Femur (tissue), 1 donor: ENCODE measurements at places on chromosomes 6 and 20.
A peak's percentile ranks its signal among the peaks of the same experiment; 100 is the strongest.

- DNase-seq = no peak
Observed at GRCh38 chr6:99297415-99297814, 52.1 kb downstream of the FAXC start.

DNA sequence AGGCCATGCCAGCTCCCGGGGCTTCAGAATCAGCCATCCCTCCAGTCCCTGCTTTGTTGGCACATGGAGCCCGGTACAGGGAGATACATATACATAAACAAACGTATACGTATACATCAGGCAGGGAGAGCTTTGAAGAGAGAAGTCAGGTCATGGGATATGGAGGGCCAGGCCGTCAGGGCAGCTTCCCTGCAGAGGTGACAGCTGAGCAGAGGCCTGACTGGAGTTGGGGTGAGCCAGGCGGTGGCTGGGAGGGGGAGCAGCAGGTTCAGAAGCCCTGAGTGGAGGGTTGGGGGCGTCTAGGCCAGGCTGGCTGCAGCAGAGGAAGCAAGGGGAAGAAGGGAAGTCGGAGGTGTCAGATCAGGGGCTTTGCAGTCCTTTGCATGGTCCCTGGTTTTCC lies 61.7 kb downstream of the STK35 start:
- no peak for DNase-seq

DNA sequence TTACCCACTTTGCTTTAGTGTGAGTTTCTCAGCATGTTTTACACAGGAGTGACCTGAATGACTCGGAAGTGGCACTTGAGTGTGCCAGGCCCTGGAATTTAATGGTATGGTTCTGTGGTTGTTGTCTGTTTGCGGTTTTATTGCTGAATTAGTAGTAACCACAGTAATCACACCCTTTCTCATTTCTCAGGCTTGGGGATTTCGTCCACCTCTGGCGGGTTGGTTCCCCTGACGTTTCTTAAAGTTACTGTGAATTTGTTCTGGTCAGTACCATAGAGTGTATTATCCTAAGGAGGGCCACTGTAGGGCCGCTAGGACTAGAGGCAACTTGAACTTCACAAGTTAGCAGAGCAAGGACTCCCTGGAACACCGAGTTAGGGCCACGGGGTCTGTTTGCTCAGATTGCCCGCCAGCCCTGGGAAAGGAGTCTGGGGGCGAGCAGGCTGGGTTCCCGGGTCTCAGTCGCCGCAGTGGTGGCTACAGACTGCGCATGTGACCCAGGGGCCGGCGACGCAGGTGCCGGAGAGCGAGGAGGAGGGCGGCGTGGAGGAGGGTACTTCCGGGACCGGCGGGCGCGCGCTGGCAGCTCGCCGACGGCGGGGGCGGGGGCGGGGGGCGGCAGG lies 546 bp upstream of the KLHL32 start:
- no peak for DNase-seq

- DNase-seq = no peak
Observed at GRCh38 chr20:58212636-58213035, 15.8 kb downstream of the ANKRD60 start.

DNA sequence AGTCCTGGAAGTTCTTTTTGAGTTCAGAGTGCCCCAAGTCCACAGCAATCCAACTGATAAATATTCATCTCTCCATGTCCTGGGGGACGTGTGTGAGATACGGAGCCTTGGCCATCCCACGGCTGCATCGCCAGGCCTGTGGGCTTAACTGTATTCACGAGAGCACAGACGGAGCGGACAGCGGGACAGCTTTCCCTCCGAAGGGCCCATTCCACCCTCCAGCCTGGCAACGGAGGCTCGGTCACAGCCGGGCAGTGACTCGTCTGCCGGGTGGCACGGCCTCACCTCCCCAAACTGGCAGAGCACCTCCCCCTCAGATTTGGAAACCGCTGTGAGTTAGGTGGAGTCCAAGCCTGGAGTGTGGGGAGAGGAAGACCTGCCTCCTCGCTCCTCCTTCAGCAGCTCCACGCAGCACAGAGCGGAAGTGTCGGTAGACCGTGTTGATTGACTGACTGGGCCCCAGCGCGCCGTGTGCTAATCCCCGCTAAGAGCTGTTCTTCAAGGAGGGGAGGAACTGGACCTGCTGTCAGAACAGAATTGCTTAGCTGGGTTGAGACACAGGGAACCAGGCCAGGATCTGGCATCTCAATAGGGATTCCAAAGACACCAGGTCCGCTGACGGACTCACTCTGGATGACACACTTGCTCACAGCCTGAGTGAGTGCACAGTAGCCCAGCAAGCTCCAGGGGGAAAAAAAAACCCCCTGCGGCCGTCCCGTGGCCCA lies 10.9 kb downstream of the FOXF2 start:
- peak; percentile 9 for DNase-seq

DNA sequence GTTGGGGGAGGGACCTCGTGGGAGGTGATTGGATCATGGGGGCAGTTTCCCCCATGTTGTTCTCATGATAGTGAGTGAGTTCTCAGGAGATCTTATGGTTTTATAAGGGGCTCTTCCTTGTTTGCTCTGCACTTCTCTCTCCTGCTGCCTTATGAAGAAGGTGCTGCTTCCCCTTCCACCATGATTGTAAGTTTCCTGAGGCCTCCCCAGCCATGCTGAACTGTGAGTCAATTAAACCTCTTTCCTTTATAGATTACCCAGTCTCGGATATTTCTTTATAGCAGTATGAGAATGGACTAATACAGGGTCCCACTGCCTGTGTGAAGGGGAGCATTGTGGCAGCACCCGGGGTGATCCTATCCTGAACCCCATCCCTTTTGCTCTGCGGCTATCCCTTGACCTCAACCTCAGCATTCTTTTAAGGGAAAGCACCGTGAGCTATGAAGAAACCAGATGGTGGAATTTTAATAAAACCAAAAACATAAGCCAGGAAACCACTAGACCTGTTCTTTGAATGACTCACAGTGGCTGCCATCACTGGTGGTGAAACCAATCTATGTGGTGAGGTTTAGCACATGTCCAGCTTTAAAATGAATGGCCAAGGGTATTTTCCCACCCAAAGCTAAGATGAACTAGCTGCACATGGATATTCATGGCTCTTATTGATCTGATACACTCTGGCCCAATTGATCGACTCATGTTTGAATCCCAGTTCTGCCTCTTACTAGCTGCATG lies 62.2 kb downstream of the ZDHHC14 start:
- no peak for DNase-seq

DNA sequence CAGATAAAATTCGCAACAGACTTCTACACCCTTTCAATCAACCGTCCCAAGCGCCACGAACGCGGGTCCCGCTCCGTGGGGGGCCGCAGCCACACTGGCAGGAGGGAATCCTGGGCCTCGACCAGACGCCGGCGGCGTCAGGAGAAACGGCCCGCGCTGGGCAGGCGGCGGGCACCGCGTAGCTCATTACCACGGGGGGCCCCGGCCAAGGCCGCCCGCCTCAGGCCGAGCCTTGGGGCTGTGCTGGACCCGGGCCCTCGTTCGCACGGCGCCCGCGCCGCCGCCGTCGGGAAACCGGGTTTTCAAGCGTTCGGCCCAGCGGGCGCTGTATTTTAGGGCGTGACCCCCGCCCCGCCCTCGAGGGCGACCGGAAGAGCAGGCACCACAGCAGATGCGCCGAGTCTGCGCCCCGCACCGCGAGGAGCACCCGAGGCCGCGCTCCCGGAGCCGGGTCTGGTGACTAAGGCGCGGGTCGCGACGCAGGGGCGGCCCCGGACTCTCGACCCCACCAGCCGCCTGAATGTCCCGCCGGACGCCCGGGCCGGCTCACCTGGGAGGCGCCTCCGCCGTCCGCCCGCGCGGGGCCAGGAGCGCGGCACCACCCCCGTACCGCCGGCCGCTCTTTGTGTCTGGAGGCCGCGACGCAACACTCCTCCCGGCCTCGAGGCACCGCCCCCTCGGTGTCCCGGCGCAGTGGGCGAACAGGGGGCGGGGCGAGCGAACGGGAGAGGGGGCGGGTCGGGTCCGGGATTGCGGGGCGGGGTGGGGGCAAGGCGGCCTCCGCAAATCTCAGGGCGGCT lies at the start of gene NINL:
Gene NINL, minus strand, starts transcription at position 627 of the 800 bp plus-strand sequence. CDS start 58,944 bp downstream, outside the sequence.
- DNase-seq = peak; percentile 80

GRCh38 chr20:44334306-44334705 lies 2.5 kb upstream of the R3HDML start:
- DNase-seq = peak; percentile 48

- DNase-seq = no peak
Observed at GRCh38 chr20:43771503-43772190, 44.8 kb upstream of the GTSF1L start.

DNA sequence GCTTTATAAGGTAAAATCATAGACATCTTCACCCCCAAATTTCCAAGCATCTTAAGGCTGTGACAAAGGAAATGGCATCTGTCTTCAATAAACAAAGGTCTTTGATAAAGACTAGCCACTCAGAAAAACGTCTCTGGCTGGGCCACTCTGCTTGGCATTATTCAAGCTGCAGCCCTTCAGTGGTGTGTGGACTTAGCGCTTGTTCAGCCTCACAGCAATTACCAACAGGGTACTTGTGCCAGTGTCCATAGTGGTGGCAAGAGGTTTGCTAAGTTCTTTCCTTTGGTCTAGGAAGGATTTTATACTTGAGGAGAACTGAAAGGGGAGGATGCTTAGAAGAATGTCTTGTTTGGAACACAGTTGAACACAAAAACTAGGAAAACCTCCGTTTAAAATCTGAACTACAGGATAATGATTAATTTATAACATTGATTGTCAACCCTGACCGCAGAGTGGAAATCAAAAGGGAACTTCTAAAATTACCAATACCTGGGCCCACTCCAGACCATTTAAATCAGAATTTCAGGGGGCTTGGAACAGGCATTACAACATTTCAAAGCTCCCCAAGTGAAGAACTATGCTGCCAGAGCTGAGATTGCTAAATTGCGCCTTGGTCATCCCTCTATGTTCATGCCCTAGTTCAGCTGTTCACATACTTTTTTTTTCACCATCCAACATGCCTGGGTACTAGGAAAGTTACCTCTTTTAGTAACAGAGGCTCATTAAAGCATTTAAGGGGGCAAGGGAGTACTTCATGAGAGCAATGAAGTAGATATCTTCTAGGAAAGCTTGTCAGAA lies 378.5 kb downstream of the FRK start:
- DNase-seq = no peak

DNA sequence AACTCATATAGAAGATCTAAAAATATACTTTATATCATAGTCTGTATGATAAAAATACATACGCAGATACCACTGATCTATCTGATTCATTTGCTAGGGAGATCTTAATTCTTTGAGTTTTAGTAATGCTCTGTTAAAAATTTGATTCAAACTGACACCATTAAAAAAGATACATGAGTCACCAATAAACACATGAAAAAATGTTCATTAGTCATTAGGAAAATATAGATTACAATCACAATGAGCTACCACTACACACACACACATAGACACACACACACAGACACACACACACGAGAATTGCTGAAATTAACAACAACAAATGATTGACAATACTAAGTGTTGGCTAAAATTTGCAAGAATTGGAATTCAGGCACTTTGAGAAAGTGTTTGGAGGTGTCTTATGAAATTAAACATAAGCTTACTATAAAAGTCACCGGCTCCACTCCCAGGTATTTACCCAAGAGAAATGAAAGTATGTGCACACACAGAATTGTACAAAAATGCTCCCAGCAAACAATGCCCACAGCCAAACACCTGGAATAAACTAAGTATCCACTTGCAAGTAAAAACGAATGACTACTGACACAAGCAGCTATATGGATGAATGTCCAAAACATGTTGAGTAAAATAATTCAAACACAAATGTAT lies 117.7 kb upstream of the GGTLC1 start:
- DNase-seq = no peak

- DNase-seq = no peak
Observed at GRCh38 chr6:36677059-36677749, 1.3 kb upstream of the CDKN1A start.

- DNase-seq = no peak
Observed at GRCh38 chr6:9138936-9139335, 703.6 kb upstream of the SLC35B3 start.

- DNase-seq = no peak
Observed at GRCh38 chr20:3775457-3776108, 5.7 kb downstream of the SPEF1 start.

GRCh38 chr6:128251445-128252340 lies 268.7 kb downstream of the PTPRK start:
- DNase-seq = no peak

- peak; percentile 87 for DNase-seq
Observed at GRCh38 chr20:50460608-50461267, 49.4 kb upstream of the PTPN1 start.

DNA sequence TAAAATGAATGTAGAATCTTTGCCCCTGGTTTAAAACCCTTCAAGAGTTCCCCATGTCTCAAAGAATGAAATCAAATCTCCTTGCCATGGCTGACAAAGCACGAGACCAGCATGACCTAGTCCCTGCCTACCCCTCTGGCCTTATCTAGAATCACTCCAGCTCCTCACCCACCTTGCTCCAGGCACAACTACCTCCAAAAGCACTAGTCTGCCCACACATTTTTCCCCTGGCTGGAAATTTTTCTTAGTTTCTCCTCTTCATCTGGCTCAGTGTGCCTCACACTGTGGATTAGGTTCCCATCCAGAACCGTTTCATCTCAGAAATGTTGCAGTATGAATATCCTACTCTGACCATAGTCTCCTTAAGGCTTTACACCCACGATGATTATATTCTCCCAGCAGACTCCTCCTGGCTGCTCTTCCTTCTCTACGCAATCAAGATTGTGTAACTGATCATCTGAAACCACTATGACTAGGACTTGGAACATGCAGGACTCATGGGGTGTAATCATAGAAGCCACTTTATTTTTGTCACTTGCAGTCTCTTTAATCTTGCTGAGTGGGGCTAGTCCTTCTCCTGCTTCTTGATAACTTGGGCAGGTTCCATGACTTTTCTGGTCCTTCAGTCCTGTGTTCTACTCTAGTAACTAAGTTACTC lies 7.8 kb upstream of the MRS2 start:
- DNase-seq = no peak

- DNase-seq = no peak
Observed at GRCh38 chr6:131787079-131787478, 20.7 kb upstream of the ENPP1 start.

DNA sequence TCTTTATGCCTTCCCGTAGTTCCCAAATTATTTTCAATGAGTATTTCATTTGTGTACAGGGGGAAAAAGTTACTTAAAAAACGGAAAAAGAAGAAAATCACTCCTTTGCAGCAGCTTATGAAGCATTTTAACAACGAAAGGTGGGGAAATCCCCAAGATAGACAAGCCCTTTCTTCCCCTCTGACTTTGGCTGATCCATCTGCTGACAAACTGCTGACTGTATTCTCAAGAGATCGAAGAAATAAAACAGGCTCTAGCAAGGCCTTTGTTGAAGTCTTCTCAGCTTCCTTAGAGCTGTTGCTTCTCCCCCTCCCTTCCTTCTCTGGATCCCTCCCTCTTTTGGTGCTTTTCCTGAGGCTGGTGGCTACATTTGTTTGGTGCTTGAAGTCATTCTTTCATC lies 325.2 kb downstream of the NRN1 start:
- DNase-seq = no peak

GRCh38 chr6:70163795-70164194 lies 139.1 kb downstream of the COL9A1 start:
- no peak for DNase-seq

- no peak for DNase-seq
Observed at GRCh38 chr6:45552536-45552935, 174.8 kb upstream of the SUPT3H start.
